ENCODE measurements at places on chromosomes 3 and 15. TPM values are rescaled to one million over a fixed set of nuclear protein-coding genes. Genes with fewer than 3 reads are reported as not detected.
A peak's percentile ranks its signal among the peaks of the same experiment; 100 is the strongest.

DNA sequence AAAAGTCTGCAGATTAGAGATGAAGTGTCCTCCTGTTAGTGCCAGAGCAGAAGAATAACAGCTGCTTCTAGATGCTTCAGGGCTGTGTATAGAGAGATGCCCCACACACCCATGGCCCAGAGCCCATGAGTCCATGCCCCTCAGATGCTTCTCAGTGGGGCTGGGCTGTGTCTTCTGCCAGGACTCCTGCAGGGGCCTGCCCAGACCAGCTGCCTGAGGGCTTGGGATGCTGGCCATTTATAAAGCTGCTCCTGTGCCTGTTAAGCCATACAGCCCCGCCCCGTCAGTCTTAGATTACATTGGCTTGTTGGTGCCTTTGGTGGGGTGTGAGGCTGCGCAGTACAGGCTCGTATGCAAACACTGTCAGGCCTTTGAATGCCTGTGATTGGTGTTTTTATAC lies 318.0 kb upstream of the CTDSPL start:
- no peak for DNase-seq

DNA sequence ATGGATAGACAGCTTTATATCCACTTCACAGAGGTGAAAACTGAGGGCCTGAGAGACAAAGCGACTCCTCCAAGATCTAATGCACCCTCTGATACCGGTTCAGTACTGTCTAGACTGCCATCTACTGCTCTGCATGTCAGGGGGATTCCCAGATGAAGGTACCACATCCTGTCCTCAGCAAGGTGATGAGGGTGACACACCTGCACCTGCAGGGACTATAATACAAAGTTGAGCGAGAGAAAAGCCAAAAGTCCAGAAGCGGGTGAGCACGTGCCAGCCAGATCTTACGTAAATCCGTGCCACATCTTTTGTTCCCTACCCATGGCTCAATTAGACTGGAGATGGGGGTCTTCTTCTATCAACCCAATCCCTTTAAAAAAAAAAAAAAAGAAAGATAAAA lies 32.4 kb upstream of the HES1 start:
- DNase-seq, result peak; percentile 73

DNA sequence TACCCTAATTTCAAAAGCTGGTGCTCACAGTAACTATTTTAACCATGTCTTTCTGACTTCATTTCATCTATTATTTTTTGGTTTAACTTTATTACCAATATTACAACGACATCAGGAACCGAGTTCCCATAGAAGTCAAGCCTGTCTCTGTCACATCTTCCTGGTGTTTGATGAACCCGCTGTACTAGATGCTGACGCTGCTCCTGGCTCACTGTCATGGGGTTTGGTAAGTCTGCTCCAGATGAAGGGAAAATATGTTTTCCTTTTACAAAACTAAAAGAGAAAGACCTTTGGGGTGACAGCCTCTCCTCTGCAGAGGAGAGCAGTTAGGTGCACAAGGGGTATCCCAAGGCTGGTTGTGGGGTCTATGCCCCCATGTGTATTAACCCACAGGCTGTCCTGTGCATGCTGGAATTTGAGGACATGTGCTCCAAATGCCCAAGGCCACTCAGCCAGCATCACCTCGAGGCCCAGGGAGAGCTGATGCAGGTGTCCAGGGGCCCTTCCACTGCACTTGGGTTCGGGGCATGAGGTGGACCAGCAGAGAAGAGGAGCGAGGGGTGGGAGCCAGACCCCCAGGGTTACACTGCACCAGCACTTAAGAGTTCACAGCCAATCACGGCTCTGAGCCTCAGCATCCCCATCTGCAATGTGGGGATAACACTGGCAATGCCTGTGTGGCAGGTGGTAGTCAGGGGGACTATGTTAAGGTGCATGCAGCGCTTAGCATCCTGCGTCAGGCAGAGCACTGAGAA lies 62.2 kb downstream of the ATP10A start:
- DNase-seq, result no peak

GRCh38 chr3:194485881-194486539 lies 792 bp downstream of the ATP13A3 start:
- DNase-seq, result peak; percentile 85

DNA sequence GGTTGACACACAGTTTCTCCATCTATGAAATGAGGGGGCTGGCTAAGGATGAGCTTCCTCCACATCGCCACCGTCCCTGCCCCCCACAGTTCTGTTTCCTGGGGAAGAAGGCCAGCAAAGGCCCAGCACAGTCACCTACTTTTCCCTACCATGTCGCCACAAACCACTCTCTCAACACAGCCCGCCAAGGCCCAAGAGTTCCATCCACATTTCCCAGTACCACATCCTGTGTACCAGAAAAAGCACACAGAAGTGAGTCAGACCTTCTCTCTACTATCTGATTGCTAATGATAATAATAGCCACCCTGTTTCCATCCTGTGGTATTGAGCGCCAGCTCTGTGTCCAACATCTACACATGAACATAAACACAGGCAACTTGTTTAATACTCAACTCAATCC lies 30.3 kb upstream of the C15orf39 start:
- DNase-seq, result peak; percentile 79

DNA sequence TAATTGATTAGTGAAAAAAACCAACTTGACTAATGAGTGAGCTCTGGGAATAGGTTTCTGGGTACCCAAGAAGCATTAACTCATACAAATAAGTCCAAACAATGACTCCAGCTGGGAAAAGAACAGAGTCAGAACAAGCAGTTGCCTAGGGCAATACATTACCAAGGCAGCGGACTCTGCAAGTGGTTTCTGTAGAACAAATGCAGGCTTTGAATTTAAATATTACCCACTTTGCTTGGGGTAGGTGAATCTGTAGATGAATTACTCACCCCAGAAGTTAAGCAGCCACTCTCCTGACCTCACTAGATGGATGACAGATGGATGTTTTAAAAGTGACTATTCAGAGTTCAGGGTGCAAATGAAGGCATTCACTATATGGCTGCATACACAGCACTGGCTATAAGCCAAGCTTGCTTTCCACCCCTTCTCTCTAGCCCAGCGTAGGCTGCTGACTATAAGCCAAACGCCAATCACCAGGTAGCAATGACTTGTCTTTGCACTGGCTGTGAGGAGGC lies 73.1 kb upstream of the BHLHE40 start:
- DNase-seq, result peak; percentile 71

DNA sequence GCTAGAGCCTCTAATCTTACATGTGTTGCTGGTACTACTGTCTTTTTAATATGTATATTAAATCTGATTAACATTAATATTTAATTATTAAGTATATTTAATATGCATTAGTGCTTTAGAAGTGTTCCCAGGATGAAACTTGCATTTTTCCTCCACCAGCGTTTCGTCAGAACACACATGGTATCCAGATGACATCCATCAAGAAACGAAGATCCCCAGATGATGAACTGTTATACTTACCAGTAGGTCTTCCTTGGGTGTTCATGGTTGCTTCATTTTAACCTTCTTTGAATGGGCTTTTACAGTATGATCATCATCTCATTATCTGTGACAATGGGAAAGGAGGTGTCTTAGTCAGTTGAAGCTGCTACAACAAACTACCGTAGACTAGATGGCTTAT lies 238.0 kb downstream of the TP63 start:
- DNase-seq, result no peak

GRCh38 chr3:65995030-65995429 lies 43.7 kb downstream of the MAGI1 start:
- no peak for DNase-seq

DNA sequence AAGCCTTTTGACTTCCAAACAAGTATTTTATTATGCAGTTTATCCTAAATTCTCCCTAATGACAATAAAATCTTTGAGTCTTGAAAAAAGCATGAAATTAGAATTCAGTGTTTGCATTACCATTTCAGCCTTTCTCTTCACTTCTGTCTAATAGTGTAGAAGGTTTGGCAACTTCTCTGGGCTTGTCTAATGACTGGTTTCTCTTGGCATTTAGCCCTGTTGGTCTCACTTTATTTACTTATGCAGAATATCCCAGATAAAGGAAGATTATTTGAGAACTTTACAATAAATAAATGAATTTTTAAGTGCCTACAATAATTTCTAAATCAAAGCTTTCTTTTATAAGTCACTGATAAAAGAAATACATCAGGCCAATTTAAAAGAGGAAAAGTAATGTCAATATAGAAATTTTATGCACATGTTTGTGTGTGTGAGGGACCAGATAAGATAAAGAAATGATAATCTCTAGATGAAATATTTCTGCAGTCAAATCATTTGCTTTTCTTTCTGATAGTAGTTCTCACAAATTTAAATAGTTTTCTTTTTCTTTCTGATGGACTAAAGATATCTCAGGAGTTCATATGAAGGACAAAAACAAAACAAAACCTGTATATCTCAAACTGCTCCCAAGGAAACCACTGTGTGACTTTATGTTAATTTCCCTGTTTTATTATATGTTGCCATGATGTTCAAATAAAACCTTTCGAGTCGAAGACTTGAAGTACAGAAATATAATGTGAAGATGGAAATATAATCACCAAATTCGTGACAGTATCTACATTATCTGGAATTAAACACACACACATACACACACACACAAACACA lies 533.1 kb upstream of the CBLB start:
- DNase-seq, result no peak

- DNase-seq, result peak; percentile 50
These were observed 87.4 kb downstream of the TRIM42 start for GRCh38 chr3:140765246-140765645.

DNA sequence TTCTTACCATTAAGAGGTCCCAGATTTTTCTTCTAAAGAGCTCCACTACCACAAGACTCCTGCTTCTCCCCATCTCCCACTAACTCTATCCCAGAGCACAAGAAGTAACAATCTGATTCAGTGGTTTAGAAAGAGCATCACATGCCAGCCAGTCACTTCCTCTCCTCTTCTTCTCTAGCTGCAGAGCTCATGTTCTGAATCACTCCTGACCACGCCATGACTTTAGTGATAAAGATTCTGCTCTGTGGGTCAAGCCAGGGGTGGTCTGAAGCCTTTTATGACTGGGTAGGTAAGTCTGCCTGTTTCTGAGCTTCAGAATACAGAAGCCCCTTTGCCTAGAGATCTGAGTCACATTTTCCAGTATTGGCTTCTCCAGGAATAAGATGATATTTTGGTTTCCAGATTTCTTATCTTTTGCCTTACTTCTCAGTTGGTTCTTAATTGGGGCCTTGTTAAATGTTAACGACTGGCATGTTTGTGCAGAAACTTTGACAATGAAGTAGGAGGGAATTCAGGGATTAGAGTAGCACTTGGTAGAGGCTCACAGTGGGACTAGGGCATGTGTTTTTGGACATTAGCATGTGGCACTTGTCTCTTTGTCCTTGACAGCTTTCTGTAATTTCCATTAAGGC lies 27.6 kb upstream of the ADAMTSL3 start:
- DNase-seq, result no peak

The C3orf85 gene
- total RNA-seq, result not detected

The ARGFX gene
- not detected for total RNA-seq

The COL6A5 gene
- not detected for total RNA-seq
